ENCODE measurements at places on chromosomes 5 and 9. TPM values are rescaled to one million over a fixed set of nuclear protein-coding genes. Genes with fewer than 3 reads are reported as not detected.
A peak's percentile ranks its signal among the peaks of the same experiment; 100 is the strongest.

DNA sequence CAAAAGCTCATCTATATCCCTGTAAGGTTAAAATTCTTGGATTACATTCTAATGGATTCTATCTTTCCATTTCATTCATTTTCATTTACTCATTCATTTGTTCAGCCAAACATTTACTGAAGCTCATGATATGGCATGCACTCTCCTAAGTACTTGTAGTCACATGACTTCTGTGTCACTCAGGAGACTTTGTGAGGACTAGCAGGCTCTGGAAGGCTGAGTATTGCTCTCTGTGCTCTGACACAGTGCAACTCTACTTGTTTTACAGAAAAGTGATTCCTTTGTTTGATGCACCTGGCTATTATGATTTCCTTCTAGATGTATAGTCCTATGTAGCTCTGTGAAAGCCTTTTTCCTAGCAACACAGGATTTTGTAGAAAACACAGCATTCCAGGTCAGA is 53.0 kb downstream of the YIPF5 start:
- DNase-seq = peak; percentile 15

DNA sequence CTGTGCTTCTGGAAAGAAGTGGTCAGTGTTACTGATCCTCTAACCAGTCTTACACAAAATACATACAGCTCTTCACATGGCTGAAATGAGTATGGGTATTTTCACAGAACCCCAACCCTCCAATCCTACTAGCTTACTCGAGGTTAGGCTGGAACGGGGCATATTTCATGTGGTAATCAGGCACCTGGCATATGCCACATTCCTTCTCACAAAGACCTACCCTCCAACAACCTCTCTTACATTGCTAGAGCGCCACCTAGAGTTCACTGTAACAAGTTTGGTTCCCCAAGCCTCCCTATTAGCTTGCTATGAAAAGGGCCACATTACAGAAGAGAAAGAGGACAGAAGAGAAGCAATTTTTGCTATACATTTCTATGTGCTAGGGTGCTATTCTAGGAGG is 597.3 kb downstream of the PRELID2 start:
- DNase-seq = peak; percentile 24

DNA sequence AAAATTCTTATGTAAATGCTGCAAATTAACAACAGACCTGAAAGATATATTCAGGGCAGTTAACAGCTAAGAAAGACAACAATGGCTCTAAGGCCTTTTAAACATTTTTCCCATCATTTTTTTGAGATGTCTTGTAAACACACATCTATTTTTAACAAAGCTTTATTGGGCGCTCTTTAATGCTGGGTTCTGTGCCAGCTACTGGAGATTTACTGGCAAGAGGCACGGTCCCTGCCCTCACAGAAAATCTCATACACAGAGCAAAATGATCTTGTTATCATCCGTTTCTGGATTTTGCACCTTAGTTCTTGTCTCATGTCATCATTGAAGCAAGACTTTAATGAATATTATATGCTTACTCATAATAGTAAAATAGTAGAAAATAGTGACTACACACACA is 1022.3 kb upstream of the WWC1 start:
- no peak for DNase-seq

DNA sequence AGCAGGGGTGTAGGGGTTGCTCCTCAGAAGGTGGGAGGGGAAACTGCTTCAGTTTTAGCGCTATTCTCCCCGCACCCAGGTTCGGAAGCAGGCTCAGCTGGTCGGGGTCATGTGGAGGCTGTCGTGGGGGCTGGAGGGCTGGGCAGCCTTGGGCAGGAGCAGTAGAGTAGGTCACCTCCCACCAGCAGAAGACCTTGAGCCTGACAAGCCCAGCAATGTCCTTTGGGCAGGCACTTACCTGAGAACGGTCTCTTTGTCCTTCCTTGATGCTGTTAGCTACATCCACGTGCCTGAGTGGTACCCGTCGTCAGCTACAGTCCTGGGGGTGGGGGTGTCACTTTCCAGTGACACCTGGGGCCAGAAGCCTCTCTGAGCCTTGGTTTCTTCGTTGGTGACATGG is 20.3 kb downstream of the ENHO start:
- no peak for DNase-seq

The TICAM2 gene
- total RNA-seq = 4.3 TPM

The BTNL3 gene
- not detected for total RNA-seq

DNA sequence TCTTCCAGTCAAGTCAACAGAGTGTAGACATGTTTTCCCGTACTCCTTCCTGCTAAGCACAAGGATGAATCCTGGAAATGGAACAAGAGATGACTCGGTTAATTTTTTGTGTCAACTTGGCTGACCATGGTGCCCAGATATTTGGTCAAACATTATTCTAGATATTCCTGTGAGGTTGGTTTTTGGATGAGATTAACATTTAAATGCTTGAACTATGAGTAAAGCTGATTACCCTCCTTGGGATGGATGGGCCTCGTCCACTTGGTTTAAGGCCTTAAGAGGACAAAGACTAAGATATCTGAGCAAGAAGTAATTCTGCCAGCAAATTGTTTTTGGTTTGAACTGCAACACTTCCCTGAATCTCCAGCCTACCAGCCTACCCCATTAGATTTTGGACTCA is 338.1 kb upstream of the MSX2 start:
- DNase-seq = peak; percentile 29

- no peak for DNase-seq
Observed at GRCh38 chr5:136197462-136198142, 4.6 kb upstream of the SMIM32 start.

DNA sequence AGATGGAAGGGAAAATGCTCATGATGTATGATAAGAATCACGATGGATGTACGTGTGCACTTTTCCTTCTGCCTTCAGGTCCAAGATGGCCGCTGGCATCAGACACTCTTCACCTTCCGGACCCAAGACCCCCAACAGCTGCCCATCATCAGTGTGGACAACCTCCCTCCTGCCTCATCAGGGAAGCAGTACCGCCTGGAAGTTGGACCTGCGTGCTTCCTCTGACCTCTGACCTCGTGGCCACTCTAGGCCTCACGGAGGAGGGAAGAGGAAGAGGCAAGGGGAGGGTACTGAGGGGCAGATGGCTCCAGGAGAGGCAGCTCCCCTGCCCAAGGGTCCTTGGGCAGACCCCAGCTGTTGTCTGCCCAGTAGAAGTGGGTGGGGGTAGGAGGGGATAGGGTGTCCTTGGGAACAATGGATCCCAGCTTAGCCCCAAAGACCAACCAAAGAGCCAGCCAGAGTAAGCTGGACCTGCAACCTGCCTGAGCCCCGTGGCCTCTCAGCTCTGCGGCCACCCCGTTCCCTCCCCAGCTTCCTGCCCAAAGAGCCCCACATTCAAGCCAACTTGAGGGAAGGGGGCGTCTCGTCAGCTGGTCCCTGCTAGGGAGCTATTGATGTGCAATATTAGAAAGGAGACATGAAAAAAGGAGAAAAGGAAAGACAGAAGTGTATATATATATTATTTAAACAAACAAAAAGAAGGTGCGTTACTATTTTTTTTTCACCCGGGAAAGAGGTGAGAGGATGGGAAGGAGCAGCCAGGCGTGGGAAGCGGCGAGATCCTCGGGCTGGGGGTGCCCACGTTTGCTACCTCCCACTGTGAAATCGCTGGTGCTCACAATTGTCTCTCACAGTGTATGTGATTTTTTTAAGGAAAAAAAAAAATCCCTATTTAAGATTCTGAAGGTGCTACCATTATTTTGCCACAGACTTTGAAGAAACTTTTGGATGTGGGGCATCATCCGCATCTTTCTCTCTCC is 12.1 kb upstream of the ORM1 start:
- no peak for DNase-seq

DNA sequence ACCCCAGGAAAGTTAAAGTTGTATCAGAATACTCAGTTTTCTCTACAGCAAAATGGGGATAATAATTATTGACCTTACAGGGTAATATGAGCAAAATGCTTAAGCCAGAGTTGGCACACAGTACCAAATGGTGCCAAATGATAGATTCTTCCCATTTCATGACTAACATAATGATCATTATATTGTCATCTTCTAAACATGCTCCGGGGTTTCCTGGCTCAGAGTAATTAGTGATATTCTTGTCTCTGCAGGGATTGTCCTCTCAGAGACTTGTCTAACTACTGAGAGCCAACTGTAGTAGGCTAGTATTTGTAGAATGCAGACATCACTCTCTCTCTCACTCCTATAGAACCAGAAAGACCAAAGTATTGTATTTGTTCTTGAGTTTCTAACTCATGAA is 25.2 kb upstream of the PPP2R2B start:
- DNase-seq = no peak

DNA sequence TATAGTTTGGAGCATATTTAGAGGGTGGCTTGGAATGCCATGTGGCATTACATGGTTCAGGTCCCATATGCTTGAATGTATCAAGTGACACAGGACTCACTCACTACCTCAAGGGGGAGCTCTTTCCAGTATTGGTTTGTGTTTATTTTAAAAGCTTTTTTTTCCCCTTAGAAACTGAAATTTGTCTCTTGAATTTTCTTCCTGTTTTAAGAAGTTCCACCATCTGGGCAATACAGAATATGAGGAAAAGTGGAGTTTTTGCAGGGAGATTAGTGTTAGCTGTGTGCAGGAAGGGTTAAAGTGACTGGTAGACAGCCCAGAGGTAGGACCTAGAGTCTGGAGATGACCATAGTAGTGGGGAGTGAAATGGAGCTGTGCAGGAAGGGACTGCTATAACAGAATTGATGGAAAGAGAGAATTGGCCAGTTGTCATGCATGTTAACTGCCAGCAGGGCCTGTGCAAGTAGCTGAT is 36.6 kb downstream of the CTNNA1 start:
- peak; percentile 38 for DNase-seq

The THBS4 gene
- 0.83 TPM for total RNA-seq

- peak; percentile 84 for DNase-seq
Observed at GRCh38 chr9:122080986-122081385, 12.1 kb downstream of the TTLL11 start.

- no peak for DNase-seq
Observed at GRCh38 chr5:116738615-116739261, 164.1 kb upstream of the SEMA6A start.

DNA sequence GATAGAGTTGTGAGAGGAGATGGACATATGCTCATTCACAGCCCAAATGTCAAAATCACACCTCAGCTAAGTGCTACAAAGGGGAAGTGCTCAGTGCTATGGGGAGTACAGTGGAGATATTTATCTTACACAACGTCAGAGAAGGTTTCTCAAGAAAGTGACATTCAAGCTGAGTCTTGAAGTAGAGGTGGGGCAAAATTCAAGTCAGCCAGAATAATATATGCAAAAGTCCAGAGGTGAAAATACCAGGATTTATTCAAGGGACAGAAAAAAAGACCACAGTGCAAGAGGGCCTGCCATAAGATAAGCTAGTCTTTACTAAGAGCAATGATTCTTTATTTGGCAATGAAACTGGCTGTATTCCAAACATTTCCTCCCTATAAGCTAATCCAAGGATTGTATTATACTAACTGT is 327.8 kb upstream of the PIK3R1 start:
- DNase-seq = no peak

DNA sequence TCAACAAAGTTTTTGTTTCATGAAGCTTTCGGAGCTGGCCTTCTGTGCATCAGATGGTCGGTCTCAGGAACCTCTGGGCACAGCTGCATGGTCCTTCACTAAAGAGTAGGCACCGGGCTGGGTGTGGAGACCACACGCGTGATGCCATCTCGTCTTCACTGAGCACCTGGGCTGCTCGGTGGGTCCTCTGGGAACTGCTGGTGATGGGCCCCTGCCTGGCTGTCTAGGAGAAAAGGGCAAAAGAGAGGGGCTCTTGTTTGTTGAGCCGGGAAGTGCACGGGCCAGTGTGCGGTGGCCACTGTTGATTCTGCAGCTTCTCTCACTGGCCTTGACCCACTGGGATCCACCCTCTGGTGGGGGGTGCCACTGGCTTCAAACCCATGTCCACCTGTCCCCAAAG is 46.0 kb downstream of the COL5A1 start:
- DNase-seq = no peak

DNA sequence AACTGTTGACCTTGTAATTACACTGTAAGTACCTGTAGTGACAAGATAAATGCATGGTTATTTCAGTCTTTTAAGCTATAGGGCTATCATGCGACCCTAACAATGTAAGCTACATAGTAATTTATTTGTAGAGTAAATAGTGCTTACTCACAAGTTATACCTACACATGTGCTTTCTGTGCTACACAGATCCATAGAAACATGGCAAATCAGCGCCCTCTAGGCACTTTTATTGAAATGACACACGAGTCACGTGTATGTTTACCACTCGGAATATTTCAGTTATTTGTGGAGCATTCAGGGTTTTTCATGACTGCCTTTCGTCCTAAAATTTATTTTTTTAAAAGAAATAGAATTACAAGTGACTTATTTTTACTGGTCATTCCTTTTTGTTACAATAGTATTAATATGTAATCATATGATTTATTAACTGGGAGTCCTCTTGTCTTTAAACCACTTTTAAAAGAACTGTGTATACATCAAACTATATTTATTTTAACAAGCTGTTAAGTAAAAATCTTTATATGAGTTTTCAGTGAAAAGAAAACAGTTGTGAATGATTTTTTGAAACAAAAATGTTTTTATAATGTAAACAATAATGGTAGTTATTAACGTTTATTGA is 1242.3 kb upstream of the WWC1 start:
- DNase-seq = no peak

The INSYN2B gene
- 33.5 TPM for total RNA-seq

GRCh38 chr9:74570879-74571512 is 73.9 kb downstream of the RORB start:
- DNase-seq = peak; percentile 40

DNA sequence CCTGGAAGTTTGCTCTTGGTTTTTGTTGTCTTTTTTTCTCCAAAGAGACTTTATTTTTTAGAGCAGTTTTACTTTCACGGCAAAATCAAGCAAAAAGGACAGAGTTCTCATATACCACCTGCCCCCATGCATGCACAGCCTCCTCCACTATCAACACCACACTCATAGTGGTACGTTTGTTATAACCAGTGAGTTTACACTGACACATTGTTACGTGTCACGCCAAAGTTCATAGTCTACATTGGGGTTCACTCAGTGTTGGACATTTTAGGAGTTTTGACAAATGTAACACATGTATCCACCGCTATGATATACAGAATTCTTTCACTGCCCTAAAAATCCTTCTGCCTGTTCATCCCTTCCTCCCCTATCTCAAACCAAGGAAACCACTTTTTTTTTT is 7.5 kb upstream of the ICE1 start:
- no peak for DNase-seq

The CAMK2A gene
- 0.18 TPM for total RNA-seq

The FAM221B gene
- not detected for total RNA-seq
